ENCODE measurements at places on chromosomes 5 and 9.

DNA sequence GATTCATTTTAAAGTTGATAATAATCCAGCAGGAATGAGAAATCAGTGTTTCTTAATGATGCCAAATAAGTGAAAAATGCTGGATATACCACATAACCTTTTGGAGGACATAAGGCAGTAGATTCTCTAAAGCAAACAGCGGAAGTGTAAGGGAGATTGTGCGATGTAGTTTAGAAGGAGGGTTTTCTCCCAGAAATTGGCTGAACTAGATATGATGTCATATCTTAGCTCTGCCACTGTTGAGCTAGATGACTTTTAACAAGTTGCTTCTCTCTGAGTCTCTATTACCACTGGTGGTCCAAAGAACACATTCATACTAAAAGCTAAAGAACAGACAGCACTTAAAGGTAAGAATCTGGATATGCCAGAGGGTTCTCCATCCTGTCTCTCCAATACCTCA lies 107.0 kb downstream of the NR6A1 start:
- no peak for DNase-seq

DNA sequence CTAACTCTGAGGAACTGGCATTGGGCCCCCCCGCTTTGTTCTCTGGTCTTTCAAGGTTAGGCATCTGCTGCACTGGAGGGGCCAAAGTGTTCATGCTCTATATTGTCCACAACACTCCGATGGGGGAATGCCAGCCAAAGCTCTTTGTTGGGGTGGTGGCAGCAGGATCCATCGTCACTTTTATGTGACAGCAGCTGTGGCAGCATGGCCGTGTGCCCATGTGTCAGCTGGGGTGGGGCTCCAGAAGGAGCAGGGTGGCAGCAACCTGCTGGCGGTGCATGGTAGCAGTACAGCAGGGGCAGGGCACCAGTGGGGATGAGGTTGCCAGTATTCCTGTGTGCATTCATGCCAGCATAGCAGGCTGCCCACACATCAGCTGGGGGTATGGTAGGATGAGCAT lies 28.2 kb downstream of the ITGA2 start:
- DNase-seq, result no peak

DNA sequence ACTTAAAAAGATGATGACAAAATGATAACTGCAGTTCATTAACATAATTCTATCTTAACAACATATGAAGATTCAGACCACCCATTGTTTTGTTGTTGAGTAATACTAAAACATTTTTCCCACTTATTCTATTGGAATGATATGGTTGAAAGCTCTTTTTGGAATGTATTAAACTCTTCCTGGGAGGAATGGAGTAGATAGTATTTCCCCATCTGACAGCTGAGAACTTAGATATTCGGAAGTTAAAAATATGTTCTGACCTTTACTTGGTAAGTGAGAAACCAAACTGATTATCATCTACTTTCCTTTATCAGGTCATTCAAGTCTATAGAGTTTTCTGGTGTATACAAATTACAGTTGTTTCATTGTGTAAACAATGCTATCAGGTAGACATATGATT lies 452.9 kb downstream of the CSNK1G3 start:
- no peak for DNase-seq

DNA sequence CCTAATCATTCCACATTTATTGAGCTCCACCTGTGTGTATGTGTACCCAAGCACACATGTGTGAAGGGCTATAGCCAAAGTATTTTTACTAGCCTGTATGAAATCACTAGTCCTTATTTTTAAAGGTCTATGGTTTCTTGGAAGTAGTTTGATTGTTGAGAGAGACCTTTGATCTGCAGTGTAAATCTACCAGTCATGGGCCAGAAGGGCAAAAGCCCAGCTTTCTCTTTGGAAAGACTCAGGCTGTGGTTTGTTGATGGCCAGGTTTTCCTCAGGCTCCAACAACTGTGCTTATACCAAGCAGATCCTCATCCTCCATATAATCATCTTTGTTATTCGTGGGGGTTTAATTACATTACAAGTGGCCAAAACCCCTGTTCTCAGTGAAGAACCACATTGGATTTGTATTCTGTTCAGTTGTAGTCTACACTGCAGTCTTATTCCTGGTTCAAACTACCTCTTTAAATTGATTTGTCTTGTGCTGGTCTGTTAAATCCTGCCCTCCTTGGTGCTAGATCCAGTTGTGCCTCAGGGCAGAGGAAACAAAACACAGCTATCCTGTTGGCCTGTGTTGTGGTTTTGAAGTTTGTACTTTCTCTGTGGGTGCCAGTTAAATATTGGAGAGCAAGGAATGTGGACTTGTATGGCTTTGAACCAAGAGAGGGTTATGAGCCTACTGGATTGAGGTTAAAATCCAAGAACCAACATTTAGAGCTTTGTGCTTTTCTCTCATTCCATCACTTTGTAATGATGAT lies 13.3 kb downstream of the CDC26 start:
- no peak for DNase-seq

DNA sequence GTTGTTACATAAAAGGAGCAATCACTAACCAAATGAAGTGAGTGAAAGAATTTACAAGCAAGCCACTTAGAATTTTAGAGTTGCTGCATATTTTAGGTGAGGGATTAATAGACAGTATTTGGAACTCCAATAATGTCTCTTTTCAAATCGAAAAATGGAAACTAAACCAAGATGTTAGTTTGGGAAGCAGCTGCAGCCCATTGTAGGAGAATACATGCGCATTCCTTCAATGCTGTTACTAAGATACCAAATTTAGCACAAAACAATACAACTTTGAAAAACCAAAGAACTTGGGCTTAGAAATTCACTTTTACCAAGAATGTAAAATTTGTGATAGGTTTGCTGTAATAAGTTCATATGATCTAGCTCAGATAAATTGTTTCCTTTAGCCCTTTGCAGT lies 411.8 kb upstream of the CDH6 start:
- DNase-seq, result no peak

GRCh38 chr5:151072630-151073025 lies 8.2 kb downstream of the TNIP1 start:
- no peak for DNase-seq

- no peak for DNase-seq
Observed at GRCh38 chr5:65066387-65067146, 297.8 kb downstream of the CWC27 start.

DNA sequence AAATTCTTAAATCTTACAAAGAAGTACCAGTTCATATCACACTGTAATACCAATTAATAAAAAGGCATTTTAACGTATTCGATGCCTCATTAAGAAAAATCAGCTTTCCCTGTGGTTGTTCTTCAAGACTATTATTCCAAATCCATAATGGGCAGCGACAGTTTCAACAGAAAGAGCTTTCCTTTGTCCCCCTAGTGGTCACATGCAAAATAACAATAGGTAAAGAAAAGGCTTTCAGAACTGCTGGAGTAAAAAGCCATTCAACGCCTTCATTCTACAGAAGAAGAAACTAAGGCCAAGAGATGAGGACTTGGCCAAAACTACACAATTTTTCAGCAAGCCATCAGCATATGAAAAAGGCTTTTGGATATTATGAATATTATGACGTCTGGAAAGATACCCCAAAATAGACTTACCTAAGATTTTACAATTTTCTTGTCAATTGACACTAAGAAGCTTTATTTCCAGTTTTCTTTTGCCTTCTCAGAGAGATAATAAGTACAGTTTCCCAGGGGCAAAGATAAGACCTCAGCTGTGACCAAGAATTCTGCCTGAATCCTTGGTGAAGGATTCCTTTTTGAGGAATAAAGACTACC lies 6.7 kb upstream of the CDH6 start:
- DNase-seq, result peak; percentile 57

DNA sequence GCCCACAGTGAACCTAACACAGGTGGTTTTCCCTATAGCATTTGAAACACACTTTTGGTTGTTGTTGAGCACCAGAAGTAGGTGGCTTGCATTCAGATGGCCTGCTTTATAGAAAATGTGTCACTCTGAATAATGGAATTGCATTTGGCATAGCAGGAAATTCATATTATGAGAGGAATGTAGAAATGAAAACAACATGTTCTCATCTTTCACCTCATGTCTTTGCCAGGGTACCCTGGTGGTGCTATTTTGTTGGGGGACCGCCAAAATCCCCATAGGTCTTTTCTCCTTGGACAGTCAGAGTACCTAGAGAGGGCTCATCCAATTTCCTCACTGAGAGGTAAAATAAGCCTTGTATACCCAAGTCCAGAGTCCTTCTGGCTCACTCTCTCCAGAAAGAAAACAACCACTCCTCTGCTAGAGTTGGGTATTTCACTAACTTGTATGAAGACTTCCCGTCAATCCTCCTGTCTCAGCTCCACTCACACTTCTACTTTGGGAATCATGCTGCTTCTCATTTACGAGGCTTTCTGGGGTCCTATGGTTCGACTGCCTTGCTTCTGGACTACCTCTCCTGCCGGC lies 67.4 kb downstream of the MRPS27 start:
- no peak for DNase-seq

DNA sequence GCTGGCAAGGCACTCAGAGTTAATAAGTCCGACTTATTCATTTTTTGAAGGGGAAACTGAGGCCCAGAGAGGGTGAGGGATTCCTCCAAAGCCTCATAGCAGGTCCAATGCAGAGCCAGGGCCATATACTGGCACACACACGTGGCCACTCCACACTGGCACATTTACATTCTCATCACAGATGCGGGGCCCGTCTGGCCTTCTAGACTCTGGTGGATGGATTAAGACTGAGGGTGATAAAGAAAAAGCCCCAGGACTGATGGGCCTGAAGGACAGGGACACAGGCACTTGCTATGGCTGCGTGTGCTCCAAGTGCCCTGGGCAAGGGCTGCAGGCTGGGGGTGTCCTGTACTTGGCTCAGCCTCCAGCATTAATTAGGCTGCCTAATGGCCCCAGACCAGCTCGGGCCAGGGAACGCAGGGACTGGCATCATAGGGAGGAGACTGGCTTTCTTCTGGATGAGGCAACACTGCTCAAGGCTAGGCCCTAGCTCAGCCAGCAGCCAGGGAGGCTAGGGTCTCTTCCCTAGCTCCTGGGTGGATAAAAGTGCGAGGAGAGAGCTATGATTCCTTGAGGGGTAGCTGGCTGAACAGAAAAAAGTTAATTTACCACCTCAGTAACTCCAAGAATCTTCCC lies 28.5 kb upstream of the CSF1R start:
- DNase-seq, result no peak

DNA sequence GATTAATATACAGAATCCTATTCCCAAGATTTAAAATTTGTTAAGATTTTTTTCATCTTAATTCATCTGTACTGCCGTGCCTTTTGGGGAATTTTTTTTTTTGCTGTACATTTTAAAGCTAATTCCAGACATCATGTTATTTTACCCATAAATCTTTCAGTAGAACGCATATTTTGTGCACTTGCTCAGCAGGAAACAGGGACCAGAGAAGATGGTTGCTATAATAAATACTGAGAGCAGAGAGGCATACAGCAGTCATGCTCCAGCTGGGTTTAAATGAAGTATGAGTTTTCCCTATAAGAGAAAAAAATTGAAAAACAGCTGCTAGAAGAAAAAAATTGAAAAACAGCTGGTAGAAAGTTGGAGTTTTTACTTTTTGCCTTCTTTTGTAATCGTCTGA lies 196.9 kb upstream of the PUM3 start:
- DNase-seq, result no peak

GRCh38 chr9:102114557-102114956 lies 376.1 kb upstream of the GRIN3A start:
- no peak for DNase-seq

GRCh38 chr5:93461756-93462155 lies 119.3 kb downstream of the NR2F1-AS1 start:
- no peak for DNase-seq

- DNase-seq, result no peak
Observed at GRCh38 chr9:27487927-27488326, 36.2 kb upstream of the IFNK start.

DNA sequence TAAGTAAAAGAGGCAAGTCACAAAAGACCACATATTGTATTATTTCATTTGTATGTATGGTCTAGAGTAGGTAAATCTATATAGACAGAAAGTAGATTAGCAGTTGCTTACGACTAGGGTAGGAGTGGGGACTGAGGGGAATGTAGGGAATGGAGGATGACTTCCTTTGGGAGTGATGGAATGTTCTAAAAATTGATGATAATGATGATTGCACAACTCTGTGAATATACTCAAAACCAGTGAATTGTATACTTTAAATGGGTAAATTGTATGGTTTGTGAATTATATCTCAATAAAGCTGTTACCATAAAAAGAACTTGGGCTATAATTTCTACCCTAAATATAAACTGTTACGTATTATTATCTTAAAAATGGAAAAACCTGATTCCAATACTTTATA lies 35.0 kb downstream of the ADAMTS6 start:
- no peak for DNase-seq

DNA sequence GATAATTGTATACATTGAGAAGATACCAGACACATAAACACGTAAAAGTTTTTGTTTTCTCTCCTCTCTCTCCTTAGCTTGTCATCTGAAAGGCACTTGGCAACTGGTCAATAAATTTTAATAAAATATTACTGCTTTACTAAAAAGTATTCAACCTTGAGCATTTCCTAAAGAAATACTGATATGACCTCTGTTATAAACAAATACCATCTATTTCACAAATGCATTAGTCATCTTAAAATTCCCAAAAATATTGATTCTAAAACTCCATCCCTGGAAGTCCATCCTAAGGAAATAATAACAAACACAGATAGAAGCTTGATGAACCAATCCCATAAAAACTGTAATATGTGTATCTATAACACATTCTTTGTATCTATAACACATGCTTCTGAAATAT lies 483.2 kb downstream of the TLR4 start:
- DNase-seq, result no peak
